SIG-M5 (cell line): ENCODE measurements at places on chromosomes 4 and X.

- DNase-seq, result no peak
These were observed at the start of gene KDR for GRCh38 chr4:55125087-55125721. Gene KDR (minus strand): TSS chr4:55125595. CDS start chr4:55125293, 302 bp downstream.

DNA sequence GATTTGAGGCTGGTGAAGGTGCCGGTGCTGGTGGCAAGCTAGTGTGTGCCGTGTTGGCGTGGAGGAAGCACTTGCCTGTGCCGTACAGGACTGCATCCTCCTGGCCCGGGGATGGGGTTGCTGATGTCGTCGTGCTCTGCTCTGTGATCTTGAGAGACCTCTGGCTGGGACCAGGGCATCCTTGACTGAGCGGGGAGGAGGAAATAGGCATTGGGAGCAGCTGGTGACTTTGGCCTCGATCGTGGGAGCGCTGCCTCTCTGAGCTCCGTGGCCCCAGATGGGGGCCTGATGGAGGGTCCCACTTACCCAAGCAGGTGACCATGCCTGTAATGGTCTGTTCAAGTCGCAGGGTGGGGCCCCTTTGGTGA, 31.5 kb upstream of the CLCN4 start:
- DNase-seq, result no peak

DNA sequence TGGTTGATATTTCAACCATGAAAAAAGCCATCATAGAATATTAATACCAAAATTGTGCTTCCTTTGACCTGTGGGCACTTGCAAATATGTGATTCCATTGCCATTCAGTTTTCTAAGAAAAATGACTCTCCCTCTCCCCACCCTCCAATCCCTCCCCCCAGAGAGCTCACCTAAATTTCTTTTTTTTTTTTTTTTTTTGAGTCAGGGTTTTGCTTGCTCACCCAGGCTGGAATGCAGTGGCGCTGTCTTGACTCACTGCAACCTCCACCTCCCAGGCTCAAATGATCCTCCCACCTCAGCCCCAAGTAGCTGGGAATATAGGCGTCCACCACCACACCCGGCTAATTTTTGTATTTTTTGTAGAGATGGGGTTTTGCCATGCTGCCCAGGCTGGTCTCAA, 47.0 kb downstream of the SNX25 start:
- DNase-seq, result no peak

DNA sequence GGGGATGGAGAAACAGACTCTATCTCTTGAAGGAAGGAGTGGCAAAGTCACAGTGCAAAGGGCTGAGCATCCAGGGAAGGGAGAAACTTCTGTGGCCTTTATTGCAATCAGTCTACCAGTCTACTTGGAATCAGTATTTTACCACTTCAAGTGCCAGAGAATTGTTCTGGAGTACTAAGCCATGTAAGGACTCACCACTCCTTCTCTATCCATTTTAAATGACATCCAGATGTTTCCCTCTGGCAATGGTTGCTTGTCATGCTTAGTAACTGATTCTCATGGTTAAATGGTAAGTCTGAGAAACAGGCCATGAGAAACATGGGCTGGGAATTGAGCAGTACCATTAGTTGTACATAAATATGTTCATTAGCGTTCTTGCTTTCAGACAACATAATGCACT, 21.1 kb upstream of the SMIM10 start:
- DNase-seq, result no peak

- no peak for DNase-seq
These were observed 21.9 kb downstream of the RASL11B start for GRCh38 chr4:52883707-52884669.

- DNase-seq, result no peak
These were observed 441.9 kb downstream of the SPRY1 start for GRCh38 chr4:123838474-123838873.

DNA sequence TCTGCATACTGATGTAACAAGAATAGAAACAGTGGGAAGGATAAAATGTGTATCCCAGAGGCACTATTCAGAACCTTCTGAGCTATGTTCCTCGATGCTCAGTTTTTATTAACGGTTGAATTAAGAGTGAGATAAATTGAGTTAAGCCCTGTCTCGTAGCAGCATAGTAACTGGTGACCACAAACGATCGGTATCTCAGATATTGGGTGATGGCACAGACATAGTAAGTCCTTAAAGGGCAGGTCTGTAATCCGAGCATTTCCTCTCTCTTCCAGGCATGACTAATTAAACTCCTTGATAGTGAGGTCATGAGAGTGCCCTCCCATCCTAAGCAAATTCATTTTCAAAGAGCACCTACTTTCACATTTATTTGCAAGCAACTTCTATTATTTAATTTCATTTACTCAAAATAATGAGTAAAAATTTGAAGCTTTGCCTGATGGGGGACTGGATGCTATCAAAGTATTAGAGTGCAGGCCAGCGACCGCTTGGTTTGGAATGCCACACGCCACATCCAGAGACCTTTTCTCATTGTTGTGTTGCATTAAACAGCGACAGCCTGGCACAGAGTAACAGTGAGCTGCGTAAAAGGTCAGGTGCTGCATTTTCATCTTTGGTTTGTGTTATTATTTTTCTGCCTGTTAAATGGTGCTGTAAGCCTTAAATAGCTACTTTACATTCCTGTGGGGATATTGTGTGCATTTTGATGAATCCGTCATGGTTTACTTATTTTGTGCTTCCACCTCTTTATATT, 101.9 kb downstream of the PCDH7 start:
- no peak for DNase-seq

- no peak for DNase-seq
These were observed 293.2 kb downstream of the FBXO8 start for GRCh38 chr4:173990126-173990868.

DNA sequence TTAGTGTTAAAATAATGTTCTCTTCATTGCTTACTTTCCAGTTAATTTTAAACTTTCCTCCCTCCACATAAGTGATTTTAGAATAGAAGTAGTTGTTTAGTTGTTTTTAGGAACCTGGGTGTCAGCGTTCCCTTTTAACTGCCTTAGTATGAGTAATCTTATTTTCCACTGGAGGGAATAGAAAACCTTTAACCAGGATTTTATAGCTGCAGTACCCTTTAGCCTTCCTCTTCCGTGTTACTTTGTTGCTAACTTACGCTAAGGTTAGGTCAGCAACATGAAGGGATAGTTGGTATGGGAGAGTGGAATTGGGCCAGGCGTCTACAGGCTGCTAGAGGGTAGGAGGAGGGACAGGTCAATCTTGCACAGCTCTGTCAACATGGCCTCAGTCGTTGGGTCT, 31.5 kb downstream of the SMS start:
- DNase-seq, result no peak

DNA sequence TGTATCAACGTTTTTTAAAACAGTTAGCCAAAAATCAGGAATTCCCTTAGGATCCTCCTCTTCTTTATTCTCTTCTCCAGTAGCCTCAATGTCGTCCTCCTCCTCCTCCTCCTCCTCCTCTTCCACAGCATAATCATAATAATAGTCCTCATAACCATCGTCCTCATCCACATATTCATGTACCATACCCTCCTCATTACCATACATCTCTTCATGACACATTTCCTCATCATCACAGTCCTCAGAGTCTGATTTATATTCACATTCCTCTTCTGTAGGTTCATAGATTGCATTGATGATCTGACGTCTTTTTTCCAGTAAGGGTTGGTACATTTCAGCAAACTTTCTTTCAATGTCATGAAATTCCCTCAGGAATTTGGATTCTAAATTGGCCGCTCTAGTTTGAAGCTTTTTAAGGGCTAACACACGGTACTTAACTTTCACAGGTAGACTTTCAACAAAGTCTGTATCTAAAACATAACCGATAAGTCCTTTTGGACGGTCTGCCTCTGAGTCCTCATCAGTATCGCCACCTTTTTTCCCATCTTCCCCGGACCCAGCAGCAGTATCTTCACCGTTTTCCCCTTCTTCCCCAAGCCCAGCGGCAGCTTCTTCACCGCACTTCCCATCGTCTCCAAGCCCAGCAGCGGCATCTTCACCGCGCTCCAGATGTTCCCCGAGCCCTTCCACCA, 771 bp downstream of the NAP1L2 start:
- DNase-seq, result no peak

DNA sequence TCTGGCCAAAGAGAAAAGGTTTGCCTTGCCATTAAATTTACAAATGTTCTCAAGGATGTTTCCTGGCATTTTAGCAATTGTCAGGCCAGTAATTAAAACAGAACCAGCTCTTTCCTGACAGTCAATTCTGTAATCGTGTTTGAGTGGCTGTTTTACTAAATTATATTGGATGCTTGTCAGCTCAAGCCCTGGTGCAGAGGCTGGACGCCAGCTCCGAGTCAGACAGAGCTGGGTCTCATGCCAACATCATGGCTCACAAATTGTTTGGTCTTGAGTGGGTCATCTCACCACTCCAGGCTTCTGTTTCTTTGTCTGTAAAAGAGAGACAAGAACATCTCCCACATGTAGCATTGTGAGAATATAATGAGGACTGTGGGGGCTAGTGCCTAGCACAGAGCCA, 190.3 kb upstream of the PSAPL1 start:
- no peak for DNase-seq

GRCh38 chrX:13053171-13053570, 8.8 kb upstream of the FAM9C start:
- DNase-seq, result no peak

DNA sequence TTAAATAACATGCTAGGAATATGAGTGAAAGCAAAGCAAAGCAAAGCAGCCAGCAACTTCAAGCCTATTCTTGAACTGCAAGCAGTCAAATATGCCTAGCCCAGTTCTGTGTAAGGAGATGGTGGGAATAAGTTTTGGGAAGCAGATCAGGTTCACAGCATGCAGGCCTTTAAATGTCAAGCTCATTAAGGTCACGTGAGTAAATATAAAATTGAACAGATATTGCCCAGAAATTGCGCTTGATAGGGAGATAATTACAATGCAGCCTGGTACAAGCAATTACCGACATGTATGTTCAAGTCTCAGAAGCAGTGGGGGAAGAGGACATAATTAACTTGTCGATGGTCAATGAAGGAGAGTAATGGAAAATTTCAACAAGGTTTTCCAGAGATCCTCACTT, 6.0 kb downstream of the GNPDA2 start:
- no peak for DNase-seq

- no peak for DNase-seq
These were observed 203.1 kb downstream of the BCOR start for GRCh38 chrX:39894683-39895082.
